ENCODE measurements at places on chromosomes 13 and 19.

DNA sequence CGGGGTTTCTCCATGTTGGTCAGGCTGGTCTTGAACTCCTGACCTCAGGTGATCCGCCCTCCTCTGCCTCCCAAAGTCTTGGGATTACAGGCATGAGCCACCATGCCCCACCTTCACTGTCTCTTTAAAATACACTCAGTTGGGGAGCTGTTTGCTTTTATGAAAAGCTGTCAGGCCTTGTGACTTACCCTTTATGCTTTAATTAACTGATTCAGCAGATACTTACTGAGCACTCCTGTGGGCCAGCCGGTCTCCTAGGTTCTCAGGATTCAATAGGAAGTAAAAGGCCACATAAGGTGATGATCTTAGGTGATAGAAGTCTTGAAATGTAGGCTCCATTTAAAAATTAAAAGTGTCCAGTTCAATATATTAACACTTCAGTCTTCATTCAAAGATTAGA is 7.5 kb downstream of the UBAC2 start:
- DNase-seq, result no peak

DNA sequence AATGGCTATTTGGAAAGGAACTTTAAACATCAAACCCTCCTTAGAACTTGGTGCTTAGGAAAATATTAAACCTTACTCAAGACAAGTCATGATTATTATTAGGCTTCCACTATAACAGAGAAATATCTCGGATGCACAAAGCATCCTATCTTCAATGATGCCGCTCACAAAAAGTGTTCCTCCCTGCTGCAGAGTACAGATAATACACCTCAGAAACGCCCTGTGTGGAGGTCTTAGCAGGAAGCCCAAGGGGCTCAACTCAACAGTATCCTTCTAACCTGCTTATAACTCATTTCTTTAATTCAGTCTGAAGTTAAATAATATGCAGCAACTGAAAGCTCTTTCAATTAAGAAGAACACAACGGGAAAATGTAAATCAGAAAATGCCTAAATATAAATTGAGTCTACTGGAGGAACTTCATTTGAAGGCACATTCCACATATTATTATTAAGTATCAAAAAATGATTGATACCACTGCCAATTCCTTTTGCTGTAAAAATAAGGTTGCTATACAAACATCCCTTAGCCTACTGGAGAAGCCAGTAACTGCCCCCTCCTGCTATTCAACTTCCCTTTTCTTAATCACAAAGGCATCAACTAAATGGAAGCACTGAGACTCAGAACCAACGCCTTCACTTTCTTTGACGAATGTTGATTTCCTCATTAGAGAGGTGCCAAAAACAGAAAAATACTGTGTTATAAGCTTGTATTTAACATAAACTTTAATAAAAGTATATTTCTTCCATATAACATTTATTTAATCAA is 12.0 kb downstream of the ELF1 start:
- peak; percentile 68 for DNase-seq

DNA sequence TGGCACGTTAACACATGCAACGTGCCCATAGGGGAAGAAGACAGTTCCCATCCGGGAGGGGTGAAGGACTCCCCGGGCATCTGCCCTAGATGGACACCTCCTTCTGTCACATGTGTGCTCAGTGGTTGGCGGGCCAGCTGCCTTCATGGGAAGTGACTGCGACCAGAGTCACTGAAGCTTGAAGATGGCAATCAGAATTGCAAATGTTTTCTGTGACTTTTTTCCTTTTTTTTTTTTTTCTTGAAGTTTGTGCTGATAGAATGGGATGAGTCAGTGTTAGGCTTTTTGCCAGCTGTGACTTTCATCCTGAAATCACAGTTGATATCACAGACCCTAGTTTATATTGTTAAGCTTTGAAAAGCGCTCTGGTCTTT is 109.2 kb upstream of the MCF2L start:
- DNase-seq, result no peak

- no peak for DNase-seq
Observed at GRCh38 chr19:42245231-42245630, 2.8 kb upstream of the GSK3A start.

- no peak for DNase-seq
Observed at GRCh38 chr13:48633700-48634099, 20.0 kb upstream of the CYSLTR2 start.

GRCh38 chr19:58218899-58219298 is 9.8 kb upstream of the ZNF544 start:
- no peak for DNase-seq

DNA sequence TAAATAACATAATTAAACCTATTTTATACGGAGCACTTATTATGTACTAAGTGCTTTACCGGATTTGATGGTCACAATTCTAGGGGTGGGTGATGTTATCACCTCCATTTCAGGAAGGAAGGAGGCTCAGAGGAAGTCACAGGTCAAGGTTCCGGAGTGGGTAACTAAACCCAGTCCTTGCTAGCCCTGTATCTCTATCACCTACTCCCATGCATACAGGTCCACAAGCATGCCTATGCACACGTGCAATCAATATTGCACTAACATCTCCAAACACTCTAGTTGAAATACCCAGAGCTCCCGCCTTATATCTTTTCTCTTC is 17.8 kb upstream of the FOSB start:
- DNase-seq, result no peak

DNA sequence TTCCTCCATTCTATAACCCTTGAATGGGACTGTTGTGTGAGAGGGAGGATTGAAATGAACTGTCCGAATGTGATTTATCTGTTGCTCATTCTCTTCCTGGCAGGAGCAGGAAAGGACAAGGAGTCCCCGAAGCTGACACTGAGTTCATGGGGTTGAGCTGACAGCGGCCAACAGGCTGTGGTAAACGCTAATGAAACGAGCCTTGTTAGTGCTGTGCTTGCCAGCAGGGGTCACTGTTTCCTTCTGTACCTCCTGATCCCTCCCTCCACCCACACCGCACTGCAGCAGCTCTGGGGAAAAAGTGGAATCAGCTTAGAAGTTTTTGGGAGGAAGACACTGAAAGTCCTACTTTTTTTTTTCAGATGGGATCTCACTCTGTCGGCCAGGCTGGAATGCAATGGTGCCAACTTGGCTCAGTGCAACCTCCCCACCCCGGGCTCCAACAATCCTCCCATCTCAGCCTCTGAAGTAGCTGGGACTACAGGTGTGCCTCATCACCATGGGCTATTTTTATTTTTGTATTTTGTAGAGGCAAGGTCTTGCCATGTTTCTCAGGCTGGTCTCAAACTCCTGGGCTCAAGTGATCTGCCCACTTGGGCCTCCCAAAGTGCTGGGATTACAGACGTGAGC is 6.7 kb upstream of the ZNF761 start:
- no peak for DNase-seq

GRCh38 chr13:33347861-33348260 is 62.3 kb upstream of the STARD13 start:
- no peak for DNase-seq

DNA sequence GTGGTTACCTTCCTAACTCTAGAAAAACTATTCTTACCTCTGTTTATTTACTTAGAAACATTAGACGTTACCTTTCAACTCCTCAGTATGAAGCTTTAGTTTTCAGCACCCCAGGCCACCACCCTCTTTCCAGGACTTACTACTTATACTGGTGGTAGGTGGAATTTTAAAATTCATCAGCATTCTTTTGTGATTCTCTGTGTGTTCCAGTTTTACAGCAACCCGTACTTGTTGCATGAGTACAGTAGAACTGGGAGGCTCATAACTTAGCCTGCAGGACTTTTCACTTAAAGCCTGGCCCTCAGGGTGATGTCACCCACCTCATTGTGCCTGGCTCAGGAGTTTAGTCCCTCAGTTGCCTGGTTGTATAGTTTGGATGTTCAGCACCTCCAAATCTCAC is 49.4 kb upstream of the ALOX5AP start:
- DNase-seq, result no peak

DNA sequence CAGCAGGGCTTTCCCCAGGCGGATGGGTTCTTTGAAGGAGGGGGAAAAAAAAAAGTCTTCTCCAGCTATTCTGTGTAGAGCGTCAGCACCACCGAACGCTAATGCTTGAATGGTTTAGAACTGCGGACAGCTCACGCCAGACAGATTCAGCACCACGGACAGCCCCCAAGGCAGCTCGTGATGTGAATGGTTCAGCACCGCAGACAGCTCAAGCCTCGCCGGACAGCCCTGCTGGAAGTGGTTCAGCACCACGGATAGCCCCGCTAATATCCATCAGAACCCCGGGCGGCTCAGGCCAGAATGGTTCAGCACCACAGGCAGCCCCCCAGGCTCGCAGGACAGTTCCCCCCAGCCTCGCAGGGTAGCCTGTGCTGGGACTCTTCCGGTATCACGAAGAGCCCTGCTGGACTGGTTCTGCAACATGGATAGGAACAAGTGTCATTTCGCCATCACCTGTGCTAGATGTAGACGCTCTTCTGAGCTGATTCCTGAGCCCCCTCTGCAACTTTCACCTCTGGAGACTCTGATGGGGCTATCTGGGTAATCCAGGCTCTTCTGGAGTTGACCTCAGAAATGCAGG is 4.9 kb upstream of the SMIM17 start:
- DNase-seq, result peak; percentile 89

GRCh38 chr13:78608252-78608687 is 4.9 kb upstream of the POU4F1 start:
- no peak for DNase-seq

DNA sequence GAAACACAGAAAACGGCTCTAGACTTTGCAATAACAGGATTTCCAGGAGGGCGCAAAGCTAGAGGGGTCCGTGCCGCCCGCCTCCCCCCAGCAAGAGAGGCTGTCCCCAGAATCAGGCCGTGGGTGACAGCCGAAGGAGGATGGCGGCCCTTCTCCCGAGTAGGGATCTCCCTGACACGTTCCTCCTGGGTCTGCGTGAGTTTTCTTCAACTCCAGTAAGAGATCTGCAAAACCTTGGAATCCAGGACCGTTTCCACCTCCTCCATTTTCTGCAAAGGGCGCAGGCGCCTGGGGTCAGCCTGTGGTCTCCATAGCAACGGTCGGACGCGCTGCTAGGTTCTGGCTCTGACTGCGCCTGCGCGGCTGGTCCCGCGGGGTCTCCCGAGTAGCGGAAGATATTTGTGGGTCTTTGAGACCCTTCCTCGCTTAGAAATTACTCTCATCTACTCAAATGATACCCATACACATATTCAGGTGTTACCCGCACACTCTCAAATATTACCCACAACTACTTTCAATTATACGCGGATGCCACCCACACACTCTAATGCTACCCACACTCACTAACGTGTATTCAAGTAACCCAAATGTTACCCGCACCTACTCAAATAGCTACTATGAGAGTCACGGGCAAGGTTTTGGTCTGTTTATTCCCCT is 2.1 kb downstream of the PNMA8C start:
- DNase-seq, result no peak

DNA sequence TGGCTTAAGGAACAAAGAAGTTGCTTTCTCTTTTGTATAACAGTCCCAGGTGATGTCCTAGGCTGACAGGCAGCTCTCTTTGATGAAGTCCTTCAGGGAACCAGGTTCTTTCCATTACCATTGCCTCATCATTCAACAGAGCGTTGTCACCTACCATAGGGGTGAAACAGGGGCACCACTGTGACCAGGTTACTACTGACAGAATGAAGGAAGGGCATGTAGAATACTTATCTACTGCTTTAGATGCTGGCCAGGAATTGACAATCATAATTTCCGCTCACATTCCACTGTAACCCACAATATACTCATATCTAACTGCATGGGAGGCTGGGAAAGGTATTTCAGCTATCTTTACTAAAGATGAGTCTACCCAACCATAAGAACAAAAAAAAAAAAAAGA is 148.0 kb upstream of the FNDC3A start:
- DNase-seq, result no peak

DNA sequence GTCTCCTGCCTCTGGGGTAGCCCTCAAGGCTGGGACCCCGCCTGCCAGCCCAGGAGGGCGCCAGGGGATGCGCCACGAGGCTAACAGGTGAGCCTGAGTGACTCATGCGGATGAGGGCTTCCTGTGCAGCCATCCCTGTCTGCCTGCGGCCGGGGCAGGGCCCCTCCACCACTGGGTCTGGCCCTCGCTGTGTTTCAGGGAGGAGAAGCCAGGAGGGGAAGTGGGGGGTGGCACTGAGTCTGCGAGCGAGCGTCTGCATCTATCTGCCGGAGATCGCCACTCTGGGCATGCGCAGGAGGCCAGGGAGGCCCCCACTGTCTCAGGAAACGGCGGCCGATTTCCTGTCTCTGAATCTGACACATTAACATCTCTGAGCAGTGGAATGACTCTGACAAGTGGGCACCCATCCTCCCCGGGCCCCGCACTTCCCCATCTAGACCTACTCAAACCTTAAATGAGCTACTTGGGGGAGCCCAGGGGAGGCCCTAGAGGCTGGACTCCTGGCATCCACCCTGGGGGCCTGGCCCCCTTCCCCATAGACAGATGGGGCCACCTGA is 19.7 kb downstream of the RFX1 start:
- peak; percentile 98 for DNase-seq

DNA sequence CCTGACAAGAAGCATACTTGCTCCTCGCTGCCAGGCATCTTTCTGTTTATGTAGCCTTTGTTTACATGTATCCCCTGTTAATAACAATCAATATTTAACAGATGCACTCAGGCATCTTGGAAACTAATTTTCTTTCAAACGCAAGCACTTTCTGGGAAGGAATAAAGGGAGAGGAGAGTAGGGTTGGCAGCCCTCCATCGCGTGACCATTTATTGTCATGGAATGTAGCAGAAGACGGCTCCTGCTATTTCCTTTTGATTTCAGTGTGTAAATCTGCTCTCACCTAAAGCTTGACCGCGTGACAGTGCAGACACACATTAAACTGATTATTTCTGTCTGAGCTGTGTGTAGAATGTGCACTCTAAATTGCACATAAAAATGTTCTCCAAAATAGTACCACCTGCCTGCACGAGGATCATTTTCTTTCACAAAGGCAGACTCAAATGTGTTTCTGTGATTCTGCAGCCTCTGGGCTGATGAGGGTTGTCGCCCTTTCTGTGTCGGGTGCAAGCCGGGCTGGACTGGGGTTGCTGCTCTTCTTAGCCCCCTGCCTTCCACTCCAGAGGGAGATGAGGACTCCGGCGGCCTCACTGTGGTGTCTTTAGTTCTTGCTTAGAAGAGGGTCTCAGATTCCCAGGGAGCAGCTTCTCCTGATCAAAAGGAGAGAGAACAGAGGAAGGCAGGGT is 223.5 kb upstream of the MAB21L1 start:
- no peak for DNase-seq

GRCh38 chr13:72864142-72865011 is 82.4 kb downstream of the PIBF1 start:
- no peak for DNase-seq

- DNase-seq, result no peak
Observed at GRCh38 chr19:8115805-8116396, 33.5 kb downstream of the FBN3 start.

GRCh38 chr19:42619271-42619670 is 24.5 kb upstream of the CEACAM8 start:
- DNase-seq, result no peak

GRCh38 chr19:33514885-33515551 is 6.6 kb downstream of the PEPD start:
- no peak for DNase-seq

GRCh38 chr13:27578121-27579030 is 42.0 kb downstream of the LNX2 start:
- DNase-seq, result no peak

- no peak for DNase-seq
Observed at GRCh38 chr13:95570016-95570415, 17.5 kb downstream of the CLDN10 start.
